ENCODE measurements at places on chromosomes 7 and 10.

- DNase-seq, result no peak
These were observed 920 bp downstream of the PRLHR start for GRCh38 chr10:118594392-118595063.

DNA sequence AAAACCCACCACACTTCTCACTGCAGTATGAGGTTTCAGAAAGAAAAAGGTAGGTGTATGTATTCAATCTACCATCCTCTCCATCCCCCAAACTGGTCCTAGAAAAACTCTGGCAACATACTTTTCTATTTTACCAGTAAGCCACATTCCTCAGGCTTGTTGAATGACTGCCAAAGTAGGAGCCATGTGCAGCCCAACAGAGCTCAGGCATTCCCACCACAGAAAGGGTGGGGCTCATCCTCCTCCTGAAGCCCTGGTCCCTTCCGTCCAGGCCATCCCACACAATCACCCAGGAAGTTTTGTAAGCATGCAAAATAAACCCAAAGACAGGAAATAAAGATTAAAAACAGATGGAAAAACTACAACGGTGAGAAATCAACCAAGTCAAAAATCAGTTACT is 57.2 kb downstream of the MAD1L1 start:
- DNase-seq, result no peak

GRCh38 chr10:108375691-108376090 is 1211.2 kb upstream of the SORCS1 start:
- no peak for DNase-seq

- DNase-seq, result no peak
These were observed 76.8 kb upstream of the POM121L12 start for GRCh38 chr7:52958621-52959140.

- DNase-seq, result peak; percentile 10
These were observed 64.2 kb downstream of the PHYHIPL start for GRCh38 chr10:59240582-59241183.

GRCh38 chr7:128427289-128427891 is 17.6 kb upstream of the IMPDH1 start:
- peak; percentile 33 for DNase-seq

DNA sequence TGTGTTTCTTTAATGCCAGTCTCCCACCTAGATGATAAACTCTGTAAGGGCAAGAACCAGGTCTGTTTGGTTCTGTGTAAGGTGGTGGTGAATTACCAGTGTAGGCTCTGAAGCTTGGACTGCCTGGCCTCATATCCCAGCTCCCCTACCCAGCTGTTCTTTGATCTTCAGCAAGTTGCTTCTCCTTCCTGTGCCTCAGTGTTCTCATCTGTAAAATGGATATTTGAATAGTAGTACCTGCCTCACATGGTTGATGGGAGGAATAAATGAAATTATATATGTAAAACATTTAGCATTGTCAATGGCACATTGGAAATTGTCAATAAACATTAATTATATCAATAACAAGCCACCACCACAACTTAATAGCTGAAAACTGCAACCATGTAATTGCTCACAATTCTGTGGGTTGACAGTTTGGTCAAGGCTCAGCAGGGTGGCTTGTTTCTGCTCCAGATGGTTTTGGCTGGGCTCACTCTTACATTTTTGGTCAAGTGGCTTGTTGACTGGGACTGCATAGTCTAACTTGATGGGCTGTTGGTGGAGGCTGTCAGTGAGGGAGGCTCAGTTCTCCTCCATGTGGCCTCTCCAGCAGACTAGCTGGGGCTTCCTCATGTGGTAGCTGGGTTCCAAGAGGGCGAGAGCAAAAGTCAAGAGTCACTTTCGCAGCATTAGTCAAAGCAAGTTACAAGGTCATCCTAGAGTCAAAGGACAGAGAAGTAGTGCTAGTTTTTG is 84.5 kb upstream of the DUSP5 start:
- no peak for DNase-seq

GRCh38 chr10:26057466-26057865 is 123.4 kb downstream of the MYO3A start:
- no peak for DNase-seq

DNA sequence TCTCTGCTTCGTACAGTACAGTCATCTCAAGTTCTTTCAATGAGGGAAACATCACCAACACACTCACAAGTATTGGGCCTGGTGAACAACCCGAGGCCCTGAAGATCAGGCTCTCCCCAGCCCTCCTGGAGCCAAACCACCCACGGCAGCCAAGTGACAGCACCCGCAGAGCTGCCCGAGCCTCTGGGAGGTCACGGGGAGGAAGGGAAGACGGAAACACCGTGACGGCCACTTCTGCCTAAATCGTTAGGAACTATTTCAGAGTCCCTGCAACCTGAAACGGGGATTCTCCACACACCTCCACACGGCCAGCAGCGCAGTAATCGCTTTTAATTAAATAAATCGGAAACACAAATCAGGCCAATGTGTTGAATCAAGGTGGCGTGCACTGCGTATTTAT is 222.6 kb downstream of the MAD1L1 start:
- DNase-seq, result no peak

- no peak for DNase-seq
These were observed 39.0 kb upstream of the C10orf67 start for GRCh38 chr10:23383637-23384036.

DNA sequence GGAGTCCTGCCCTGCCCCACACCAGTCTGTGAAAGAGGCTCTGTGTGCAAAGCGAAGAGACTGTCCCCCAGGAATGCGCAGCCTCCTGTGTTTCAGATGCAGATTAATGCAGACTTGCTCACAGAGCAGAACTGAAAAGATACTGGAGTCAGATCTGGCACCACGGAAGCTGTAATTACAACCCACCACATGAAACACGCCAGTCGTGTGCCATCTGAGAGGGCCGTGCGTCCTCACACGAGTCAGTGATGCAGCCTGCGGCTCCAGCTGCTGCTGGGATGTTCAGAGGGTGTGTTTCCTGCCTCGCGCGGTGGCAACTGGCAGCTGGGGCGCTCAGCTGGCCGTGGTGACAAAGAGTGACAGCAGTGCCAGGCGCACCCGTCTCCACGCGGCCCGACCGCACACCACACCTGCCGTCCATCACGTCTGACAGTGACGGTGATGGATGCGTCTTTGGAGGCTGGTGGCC is 50.0 kb downstream of the NKX6-2 start:
- no peak for DNase-seq

- no peak for DNase-seq
These were observed 6.8 kb upstream of the TAS2R60 start for GRCh38 chr7:143436325-143436946.

DNA sequence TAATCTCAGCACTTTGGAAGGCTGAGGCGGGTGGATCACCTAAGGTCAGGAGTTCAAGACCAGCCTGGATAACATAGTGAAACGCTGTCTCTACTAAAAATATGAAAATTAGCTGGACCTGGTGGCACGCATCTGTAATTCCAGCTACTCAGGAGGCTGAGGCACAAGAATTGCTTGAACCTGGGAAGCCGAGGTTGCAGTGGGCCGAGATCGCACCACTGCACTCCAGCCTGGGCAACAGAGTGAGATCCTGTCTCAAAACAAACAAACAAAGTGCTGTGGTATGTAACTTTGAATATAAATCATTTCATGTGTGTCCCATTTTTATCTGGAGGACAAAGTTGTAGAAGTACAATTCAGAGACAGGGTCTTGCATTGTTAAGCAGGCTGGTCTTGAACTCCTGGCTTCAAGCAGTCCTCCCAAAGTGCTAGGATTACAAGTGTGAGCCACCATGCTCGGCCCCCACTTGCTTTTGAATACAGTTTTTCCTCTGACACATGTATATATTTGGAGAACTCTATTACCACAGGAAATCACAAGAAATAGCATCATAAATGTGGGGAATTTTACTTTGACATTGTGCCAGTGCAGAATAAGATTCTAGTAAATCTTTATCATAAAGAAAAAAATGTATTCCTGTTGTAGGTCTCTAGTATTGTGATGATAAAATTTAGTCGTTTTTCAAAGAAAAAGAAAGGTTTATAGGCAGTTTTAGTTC is 32.6 kb downstream of the PTPN12 start:
- no peak for DNase-seq

DNA sequence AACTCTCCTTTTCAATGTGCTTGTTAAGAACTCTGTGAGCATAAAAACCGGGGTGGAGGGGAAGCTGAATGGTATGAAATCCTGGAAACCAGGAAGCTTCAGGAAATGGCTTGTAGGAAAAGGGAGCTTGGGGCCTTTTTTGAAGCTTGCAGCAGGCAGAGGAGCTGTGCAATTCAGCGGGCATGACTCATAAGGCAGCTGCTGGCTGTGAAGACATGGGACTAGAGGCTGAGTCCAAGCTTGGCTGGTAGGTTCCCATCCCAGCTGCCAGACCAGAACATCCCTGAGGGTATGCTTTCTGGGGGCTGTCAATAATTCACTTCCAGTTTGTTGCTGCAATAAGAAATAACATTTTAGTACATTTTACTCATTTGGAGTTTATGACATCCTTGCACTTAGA is 36.8 kb upstream of the CDC14C start:
- DNase-seq, result peak; percentile 70

- no peak for DNase-seq
These were observed 37.2 kb downstream of the FRMD4A start for GRCh38 chr10:14293526-14293925.

- no peak for DNase-seq
These were observed 86.6 kb upstream of the UNC5B start for GRCh38 chr10:71125749-71126107.

GRCh38 chr7:151139071-151139790 is 28.3 kb downstream of the GBX1 start:
- no peak for DNase-seq

- DNase-seq, result no peak
These were observed 36.6 kb downstream of the ABCB5 start for GRCh38 chr7:20651960-20652544.

DNA sequence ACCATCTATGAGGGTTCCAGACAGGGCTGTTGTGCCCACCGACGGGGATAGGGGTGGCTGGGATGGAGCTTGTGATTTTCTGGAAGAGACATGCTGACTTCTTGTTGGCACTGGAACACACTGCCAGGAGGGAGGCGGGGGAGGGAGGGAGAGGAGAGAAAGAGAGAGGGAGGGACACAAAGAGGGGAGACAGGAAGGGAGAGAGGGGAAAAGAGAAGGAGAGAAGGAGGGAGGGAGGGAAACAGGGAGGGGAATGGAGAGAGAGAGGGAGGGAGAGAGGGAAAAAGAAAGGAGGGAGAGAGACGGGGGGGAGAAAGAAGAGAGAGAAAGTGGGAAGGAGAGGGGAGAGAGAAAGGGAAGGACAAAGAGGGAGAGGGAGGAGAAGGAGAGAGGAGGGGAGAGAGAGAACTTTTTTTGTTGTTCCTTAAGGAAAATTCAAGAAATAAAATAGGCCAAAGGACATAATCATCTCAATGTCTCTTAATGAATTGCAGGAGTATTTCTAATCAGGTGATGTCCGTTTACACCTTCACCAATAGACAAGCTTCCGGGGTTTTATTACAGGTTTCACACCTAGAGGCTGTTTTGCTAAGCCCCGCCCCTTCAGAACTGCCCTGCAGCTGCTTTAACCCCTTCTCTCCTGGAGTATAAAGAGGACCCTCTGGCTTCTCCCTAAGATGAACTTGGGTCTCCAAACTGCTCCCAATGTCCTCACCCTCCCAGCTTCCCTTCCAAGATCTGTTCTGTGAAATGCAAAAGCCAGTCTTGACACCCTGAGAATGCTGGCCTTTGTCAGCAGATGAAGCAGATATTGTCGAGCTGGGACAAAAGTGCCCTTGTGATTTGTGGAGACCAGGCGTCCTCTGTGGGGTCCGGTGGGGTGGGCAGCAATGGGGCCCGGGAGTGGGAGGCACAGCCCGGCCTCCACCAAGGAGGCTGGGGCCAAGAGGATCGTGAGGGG is 82.0 kb upstream of the GTF2IRD1 start:
- no peak for DNase-seq

GRCh38 chr10:131998845-131999681 is 17.3 kb upstream of the BNIP3 start:
- DNase-seq, result no peak

DNA sequence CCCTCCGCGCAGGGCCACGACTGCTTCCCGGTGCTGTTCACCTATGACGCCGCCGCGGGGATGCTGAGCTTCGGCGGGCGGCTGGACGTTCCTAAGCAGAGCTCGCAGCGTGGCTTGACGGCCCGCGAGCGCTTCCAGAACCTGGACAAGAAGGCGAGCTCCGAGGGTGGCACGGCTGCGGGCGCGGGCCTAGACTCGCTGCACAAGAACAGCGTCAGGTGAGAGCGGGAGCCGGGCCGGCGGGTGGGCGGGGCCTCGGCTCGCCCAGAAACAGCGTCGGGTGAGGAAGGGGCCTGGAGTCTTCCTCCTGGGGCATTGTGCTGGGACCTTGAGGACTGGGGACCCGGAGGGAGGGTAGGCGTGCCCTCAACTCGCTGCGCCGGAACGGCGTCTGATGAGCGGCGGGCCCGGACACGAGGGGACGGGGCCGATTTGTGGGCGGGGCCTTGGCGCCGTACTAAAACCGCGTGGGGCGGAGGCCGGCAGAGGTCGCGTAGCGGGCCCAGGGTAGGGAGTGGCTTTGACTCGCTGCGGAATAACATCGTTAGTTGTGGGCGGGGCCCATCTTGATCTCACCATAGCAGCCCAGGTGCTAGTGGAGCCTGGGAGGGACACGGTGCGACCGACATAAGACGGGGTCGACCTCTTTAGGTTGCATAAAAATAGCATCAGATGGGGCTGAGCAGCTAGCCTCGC is 15.6 kb downstream of the PDAP1 start:
- DNase-seq, result no peak

- no peak for DNase-seq
These were observed 357.4 kb downstream of the PPP1R3A start for GRCh38 chr7:113561446-113561845.

DNA sequence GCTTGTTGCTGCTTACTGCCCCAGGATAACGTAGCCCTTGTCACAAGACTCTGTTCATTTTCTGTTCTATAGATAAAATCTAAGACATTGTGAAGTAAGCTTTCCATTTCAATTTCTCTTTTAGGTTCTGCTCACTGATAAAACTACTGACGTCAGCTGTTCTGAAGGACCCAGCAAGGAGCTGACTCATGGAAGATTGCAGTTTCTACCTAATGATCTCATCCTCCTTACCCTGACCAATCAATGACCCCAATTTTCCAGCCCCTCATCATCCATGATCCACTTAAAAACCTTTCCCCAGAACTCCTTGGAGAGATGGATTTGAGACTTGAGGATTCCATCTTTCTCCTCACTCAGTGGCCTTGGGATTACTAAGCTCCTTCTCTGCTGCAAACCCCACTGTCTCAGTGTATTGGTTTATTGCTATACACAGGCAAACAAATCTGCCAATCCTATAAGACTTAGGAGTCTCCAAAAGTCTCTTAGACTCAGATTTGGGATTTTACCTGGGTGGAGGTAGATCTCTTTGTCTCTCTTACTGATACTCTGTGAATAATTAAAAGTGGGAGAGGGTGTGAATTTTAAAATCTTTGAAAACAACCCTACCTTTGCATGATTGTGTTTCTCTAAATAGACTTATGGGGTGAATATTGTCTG is 109.2 kb upstream of the TRIM24 start:
- no peak for DNase-seq

DNA sequence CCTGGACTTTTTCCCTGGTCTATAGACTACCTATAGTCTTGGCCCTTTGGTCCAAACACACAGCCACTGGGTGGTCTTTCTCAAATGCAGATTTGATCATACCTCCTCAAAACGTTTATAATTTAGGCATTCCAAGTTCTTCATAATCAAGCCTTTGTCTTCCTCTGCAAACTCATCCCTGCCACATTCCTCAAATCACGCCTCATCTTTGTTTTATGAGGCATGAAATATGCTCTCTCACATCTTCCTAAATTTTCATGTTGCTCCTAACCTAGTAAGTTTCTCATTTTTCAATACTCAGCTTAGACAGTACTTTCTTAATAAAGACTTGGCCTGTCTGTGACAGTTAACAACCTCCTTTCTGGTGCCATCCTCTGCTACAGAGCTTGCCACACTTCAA is 10.9 kb upstream of the HERC4 start:
- DNase-seq, result no peak

Measured in NCI-H446 treated with DMSO at 0.1 percent for 48 hours (cell line).